ENCODE measurements at places on chromosomes 12 and 14.

DNA sequence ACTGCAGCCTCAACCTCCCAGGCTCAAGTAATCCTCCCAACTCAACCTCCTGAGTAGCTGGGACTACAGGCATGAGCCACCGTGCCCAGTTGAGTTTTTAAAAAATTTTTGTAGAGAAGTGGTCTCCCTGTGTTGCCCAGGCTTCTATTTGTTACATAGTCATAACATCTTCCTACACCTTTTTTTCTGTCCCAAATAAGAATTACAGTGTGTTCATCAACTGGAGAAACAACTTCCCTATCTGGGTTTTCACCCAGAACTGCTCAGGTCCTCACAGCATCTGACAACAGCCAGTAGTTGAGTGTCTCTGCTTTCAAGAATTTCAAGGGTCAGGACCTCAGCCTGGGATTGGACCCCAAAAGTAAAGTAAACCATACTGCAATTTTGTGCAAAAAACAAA, 235.2 kb upstream of the AMIGO2 start:
- no peak for DNase-seq

DNA sequence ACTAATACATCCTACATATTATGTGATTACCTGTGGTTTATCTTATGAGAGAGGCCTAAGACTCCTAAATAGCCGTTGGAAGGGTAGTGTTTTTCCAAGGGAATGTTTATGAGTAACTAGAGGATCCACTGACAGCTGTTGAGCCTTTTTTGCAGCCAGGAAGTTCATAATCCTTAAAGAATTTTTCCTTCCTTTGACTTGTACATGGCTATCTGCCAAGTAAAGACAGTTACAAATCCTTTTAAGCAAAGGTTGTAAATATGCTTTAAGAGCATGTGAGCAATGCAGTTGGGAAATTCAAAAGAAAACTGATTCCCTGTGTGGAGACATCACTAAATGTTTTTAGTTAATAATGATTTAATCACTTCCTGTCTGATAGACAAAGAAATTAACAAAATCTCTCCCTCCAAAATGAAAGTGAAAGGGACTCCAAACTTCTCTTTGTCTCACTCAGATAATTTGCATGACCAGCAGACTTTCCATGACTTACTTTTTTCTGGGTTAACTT, 333.8 kb downstream of the PDZRN4 start:
- DNase-seq = no peak

DNA sequence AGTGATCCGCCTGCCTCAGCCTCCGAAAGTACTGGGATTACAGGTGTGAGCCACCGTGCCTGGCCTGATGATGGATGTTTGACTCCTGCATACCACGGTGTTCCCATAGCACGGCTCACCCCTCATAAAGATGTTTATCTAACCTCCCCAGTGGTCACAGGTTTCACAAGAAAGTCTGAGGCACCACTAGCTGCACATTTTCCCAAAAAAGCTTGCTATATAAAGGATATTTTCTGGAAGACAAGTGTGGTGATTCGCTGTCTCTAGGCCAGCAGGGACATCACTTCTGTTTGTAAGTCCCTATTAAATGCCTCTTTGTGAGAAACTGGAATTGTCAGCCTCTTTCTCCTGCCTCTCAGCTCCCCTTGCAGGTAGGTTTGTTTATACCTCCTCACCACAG, 18.3 kb downstream of the PLEK2 start:
- DNase-seq = no peak

DNA sequence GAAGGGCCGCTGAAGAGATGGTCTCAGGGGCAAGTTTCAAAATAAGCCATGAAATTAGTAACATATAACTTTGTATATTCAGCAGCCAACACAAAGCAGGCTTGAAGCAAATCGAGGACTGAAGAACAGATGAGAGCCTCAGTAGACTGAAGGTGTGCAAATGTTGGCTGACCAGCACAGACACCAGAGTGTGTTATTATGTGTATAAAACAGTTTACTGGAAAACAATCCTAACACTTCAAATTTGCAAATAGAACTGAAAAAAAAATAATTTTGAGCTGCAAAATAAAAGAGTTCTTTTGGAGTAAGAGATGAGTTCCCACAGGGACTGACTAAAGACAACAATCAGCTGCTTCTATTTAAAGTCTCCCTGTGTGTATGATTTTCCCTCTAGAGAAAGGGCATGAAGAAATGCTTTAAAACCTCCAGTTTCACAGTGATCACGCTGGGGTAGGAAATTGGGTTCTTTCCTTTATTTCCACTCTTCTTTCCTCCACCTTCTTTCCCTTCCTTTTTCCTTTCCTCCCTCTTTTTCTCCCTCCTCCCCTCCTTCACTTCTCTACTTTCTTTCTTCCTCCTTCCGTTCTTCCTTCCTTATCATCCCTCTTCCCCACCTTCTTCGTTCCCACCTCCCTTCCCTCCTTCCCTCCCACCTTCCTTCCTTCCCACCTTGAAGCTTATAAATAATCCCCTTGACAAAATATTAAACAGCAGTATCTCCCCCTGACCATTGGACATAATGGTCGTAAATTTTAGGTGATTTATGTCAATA, 383.9 kb upstream of the DCN start:
- DNase-seq = no peak

DNA sequence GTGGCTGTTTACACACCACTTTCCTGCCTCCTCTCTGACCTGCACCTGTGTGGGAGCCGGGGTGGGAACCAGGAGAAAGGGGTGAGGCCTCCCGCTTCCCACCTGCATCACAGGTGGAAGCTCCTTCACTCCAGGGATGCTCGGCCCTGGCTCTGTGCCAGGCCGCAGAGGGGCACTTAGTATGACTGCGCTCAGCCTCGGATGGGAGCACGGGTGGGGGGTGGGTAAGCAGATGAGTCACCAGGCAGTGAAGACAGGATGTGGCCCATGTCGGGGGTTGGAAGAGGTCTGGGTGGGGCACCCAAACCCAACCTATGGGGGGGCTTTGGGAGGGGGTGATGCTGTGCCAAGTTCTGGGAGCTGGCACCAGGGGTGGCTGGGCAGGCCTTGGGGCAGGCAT, 7.4 kb upstream of the CYP46A1 start:
- DNase-seq = no peak

GRCh38 chr12:65653321-65653720, 171.0 kb upstream of the HMGA2 start:
- no peak for DNase-seq

All from activated effector memory CD4-positive, alpha-beta T cell treated with anti-CD3 and anti-CD28 coated beads, Interleukin-2, amount 50 U/mL, for 16 hours (primary cell).